ENCODE measurements at places on chromosomes 11 and 22.

DNA sequence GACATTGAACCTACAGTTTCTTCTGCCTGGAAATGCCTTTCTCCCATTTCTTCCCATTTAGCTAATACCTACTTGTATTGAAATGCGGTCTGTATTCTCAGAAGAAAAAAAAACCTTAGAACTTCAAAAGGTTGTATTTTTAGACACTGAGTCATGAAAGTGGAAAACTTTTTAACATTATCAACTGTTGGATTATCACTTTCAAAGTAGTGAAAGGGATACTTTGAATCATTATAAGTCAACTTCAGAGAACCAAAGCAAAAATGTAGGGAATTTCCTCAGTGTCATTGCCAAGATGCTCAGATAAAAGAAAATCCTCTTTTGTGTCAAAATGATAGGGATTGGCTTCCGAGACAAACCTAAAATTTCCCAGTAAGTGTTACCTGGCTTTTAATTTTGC, 6.6 kb downstream of the HOATZ start:
- no peak for DNase-seq

- no peak for DNase-seq
Observed at GRCh38 chr11:123413636-123414035, 16.4 kb upstream of the GRAMD1B start.

- DNase-seq, result no peak
Observed at GRCh38 chr22:22946131-22946530, 58.5 kb downstream of the IGLL5 start.

- no peak for DNase-seq
Observed at GRCh38 chr22:42841444-42841843, 15.6 kb downstream of the ARFGAP3 start.

DNA sequence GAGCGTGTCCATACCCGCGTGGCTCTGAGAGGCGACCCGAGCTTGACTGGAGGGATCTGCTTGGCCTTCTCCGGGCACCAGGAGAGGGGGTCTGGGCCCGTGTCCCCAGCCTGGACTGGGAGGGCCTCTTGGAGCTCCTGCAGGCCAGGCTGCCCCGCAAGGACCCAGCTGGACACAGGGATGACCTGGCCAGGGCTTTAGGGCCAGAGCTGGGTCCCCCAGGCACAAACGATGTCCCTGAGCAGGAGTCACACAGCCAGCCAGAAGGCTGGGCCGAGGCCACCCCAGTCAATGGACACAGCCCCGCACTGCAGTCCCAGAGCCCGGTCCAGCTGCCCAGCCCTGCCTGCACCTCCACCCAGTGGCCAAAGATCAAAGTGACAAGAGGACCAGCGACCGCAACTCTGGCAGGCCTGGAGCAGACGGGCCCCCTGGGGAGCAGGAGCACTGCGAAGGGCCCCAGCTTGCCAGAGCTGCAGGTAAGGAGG, 38.2 kb downstream of the TRIOBP start:
- DNase-seq, result no peak

DNA sequence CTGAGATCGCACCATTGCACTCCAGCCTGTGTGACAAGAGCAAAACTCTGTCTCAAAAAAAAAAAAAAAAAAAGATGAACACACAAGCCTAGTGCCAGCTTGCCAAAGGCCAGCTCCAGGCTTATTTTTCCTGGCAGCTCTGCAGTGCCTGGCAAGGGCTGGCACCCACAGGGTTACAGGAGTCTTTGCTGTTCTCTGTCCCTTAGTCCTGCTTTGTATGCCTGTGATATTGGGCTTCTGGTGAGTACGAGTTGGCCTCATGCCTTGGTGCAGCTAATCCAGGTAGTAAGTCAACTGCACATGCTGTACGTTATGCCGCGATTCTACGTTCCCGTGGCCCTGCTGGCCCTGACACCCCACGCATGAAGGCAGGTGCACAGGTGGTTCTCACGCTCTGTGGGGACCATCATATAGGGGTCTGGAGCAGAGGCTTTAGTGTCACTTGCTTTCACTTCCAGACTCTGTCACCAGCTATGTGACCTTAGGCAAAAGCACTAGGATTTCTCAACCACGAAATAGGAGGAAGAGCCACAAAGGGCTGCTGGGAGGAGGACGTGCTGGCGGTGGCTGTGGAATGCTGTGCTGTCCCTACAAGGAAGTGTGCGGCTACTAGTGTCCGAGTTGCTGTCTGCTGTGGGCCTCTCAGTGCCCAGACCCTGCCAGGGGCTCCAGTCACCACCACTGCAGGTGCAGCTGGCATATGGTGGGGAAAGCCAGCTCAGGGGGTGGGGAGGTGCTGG, 21.4 kb upstream of the RASL10A start:
- DNase-seq, result no peak

DNA sequence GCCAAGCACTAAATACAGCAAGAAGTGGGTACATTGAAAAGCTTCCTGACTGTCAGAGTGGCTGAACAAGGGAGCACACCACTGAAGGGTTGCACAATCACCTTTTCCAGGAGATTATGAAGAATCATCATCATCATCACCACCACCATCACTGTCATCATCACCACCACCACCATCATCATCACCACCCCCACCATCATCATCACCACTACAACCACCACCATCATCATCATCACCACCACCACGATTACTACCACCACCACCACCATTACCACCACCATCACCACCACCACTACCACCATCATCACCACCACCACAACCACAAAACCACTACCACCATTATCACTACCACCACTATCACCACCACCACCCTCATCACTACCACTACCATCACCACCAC, 147.9 kb upstream of the TBCEL start:
- no peak for DNase-seq

DNA sequence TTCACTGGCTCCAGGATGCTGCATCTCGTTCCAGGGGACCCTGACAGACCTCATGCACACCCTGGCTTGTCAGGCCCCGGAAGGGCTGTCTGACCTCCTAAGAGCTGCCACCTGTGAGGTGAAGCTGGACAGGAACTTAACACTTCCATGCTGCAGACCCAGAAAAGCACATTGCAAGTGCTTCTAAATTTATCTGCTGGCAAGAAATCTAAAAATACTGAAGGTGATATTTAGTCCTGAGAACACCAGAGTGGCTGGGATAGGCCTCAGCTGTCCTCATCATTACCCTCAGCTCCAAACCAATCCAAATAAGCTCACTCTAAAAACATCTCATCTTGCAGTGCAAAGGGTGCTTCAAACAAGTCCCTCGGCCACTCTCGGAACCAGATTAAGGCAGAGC, 46.7 kb downstream of the ABTB2 start:
- DNase-seq, result no peak

GRCh38 chr11:130533113-130533798, 84.8 kb downstream of the ADAMTS15 start:
- DNase-seq, result no peak

GRCh38 chr11:110759972-110760381, 47.7 kb upstream of the ARHGAP20 start:
- DNase-seq, result no peak
